ENCODE measurements at places on chromosomes 4 and X.

DNA sequence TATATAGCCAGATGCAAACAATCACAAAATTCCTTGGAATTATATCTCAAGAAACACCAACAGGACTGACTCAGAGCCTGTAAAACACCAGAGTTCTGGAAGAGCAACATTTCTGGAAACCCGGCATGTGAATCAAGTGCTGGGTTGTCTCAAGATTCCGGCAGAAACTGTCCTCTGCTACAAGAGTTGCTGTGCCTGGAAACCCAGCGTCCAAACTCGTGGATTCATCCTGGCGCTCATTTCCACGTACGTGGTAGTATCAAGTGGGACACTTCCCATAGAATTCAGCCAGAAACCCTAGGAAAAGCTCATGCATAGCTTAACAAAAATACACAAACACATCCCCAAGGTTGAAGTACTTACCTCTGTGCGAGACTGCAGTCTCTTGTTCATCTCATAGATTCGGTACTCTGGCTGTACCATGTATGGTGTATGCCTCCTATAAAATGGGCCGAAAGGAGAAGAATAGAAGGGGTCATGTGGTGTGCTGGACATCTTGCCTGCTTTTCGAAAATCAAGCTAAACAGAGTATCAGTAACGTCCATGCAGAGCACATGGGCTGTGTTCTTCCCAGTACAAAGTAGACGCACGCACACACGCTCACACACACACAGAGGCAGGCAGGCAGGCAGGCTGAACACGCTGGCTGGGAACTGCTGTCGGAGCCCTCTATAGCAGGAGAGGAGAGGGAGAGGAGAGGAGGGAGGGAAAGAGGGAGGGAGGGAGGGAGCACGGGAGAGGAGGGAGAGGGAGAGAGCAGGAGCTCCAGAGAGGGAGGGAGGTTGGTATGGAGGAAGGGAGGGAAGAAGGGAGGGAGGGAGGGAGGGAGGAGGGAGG is at the start of gene LDB2:
Gene LDB2 (minus strand): TSS at position 655 of the 837 bp plus-strand sequence.
- DNase-seq = no peak

DNA sequence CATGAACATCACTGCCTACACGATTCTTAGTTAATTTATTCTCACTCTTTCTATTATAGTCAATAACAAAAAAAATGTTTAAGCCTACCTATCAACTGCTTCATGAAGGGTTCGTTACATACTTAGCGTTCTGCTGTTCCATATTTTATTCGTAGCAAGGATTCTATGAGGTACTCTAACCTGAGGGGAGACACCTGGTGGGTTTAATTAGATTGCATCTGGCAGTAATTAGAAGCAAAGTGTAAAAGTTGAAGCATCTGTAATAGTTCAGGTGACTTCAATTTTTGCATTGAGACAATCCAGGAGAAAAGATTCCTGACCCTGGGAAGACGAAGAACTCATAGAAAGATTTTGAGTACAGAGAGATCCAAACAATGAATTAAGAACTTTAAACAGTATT is 1655.8 kb upstream of the TENM3 start:
- DNase-seq = no peak

DNA sequence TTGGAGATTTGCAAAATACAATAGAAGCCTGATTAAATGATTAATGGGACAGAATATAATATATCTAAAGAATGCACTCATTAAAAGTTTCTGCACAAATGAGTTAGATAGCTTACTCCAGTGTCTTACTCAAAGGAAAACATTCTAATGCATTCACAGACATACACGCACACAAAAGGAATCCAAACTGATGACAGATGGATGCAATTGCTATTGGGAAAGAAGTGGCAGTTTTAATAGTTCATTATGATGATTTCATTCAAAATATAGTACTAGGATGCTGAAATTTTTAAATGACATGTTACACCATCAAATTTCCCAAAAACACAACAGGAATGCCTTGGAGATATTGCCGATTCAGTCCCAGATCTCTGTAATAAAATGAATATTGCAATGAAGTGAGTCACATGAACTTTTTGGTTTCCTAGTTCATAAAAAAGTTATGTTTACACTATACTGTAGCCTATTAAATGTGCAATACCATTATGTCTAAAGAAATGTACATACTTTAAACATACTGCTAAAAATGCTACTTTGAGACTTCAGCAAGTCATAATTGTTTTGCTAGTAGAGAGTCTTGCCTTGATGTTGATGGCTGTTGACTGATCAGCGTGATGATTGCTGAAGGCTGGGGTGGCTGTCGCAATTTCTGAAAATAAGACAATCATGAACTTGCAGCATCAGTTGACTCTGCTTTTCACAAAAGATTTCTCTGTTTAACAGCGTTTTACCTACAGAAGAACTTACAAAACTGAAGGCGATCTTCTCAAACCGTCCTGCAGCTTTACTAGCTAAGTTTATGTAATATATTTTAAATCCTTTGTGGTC is 45.6 kb downstream of the BBS12 start:
- no peak for DNase-seq

- no peak for DNase-seq
Observed at GRCh38 chr4:146191766-146192458, 16.4 kb downstream of the LSM6 start.

- no peak for DNase-seq
Observed at GRCh38 chr4:158042591-158043030, 130.2 kb downstream of the GASK1B start.

DNA sequence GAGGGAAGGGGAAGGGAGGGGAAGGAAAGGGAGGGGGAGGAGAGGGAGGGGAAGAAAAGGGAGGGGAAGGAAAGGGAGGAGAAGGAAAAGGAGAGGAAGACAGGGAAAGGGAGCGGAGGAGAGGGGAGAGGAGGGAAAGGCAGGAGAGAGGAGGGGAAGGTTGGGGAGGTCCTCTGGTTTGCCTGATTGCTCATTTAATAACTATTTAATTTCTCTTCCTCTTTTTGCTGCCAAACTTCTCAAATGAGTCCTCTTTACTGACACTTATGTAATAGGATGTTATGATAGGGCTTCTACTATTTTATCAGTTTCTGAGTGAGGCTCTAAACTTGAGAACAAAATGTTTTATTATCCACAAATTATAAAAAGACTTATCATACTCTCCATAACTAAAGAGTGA is 35.4 kb upstream of the PPA2 start:
- DNase-seq = no peak

GRCh38 chr4:172892300-172892699 is 276.3 kb upstream of the GALNT7 start:
- no peak for DNase-seq

DNA sequence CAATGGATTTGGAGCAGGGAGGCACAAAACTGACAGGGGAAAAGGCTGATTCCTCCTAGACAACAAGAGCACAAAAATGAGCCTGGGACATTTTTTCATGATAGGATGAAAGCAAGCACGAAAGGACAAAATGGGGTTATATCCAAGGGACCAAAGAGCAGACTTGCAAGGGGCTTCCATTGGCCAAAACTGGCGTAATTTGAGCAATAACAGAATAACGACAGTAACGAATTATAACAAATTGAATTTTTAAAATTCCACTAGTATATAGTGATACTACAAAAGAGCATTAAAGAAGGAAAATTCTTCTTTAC is 10.3 kb downstream of the SPP1 start:
- DNase-seq = no peak

- DNase-seq = no peak
Observed at GRCh38 chrX:85569096-85569495, 189.6 kb upstream of the POF1B start.

DNA sequence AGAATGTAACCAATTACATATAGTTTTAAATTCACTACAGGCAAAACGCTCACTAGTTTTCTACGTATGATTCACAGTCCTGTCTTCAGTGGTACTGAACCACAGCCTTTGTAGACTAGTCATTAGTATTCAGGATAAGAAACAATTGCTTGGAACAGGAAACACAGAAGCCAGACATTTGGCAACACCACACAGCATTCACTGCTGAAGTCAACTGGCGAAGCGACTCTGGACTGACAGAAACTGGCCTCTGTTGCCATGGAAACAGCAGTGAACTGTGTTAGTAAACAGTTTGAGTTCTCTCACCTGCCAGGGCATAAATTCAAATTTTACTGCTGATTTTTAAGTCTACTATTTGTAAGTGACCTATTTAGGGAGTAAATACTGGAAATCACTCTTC is 57.6 kb downstream of the MAPK10 start:
- no peak for DNase-seq

DNA sequence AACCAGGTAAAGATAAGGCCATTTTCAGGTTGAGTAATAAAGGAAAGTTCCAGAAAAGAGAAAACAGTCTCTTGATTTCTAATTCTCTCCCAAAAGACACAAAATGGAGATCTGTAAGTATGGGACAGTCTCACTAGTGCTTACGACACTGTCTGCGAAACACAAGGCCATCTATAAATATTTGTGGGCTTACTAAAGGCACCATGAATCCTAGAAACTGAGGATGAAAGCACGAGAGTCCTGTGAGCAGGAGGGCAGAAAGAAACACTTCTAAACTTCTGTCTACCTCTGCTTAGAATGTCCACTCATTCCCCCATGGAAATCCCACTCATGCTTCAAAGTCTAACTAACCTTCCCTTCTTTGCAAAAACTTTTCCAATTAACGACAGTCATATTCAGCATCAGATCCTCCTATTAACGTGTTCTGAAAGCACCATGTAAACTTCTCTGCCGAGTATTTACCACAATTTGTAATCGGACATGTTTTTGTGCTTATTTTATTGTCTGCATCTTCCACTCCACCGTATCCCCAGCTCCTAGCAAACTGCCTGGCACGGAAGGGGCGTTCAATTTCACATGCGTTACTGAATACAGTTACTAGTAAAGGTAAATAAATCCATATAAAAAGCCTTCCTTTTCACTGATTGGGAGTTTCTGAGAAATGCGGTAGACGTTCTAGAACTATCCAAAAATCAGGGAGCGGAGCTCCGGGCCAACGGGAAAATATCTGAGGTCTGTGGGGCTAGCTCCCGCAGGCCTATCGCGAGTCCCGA is 665 bp downstream of the PSMD10 start:
- DNase-seq = no peak

- no peak for DNase-seq
Observed at GRCh38 chr4:55498051-55498450, 48.7 kb downstream of the CLOCK start.

Measured in activated gamma-delta T cell treated with anti-CD3 and anti-CD28 coated beads, Interleukin-2, amount 50 U/mL, for 16 hours (primary cell).